Activated naive CD8-positive, alpha-beta T cell treated with anti-CD3 and anti-CD28 coated beads, Interleukin-2, amount 10 ng/mL, durations not matched to agents 7 days and 5 days (primary cell): ENCODE measurements at places on chromosomes 2 and 18. TPM values are rescaled to one million over a fixed set of nuclear protein-coding genes. Genes with fewer than 3 reads are reported as not detected.

Gene DNMT3A
- 84.7 TPM for total RNA-seq

Gene TTC32
- 41.2 TPM for total RNA-seq

Gene UGT1A7
- total RNA-seq = not detected

Gene DOK6
- total RNA-seq = not detected

Gene ARPC2
- 707 TPM for total RNA-seq

Gene ICA1L
- 5.8 TPM for total RNA-seq

Gene UGT1A3
- not detected for total RNA-seq

Gene CYB5A
- total RNA-seq = 30.9 TPM

Gene GPR35
- total RNA-seq = 19.2 TPM

Gene SERPINB12
- not detected for total RNA-seq

Gene GBX2
- not detected for total RNA-seq

Gene WDR75
- total RNA-seq = 51.6 TPM

Gene UPP2
- total RNA-seq = not detected

Gene GAREM2
- total RNA-seq = 4.9 TPM

Gene SPP2
- total RNA-seq = not detected

Gene CFAP221
- not detected for total RNA-seq
